ENCODE measurements at places on chromosomes 2 and 18.

DNA sequence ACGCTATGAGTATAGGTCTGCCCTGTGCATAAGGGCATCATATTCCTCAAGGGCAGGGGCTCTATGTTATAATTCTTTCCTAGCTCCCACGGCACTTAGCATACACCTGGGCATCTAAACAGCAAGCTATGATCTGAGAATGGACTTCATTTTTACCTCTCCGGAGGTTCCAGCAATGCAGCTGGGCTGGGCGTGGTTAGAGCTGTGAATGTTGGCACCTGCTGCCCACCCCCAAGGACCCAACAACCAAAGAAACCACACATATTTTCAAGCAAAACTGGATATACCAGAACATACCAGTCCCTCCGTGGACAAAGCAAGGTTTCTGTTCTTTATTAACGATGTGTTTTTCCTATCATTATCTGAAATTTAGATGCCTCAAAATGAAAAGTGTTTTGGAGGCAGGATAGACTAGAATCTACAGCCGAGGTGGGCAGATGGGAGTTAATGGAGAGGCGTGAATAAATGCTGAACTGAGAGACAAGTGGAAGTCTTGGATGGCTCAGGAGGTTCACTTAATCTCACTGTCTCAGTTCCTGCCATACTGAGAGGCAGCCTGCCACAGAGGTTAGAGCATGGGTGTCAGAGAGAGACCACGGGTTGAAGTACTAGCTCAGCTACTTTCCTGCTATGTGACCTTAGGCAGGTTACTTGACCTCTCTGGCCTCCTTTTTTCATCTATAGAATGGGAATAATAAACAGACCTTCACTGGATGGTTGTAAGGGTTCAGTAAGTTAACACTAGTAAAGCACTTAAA is 186.6 kb upstream of the SMAD2 start:
- DNase-seq, result no peak

- no peak for DNase-seq
Measured at GRCh38 chr2:223100061-223100511, 48.1 kb downstream of the KCNE4 start.

DNA sequence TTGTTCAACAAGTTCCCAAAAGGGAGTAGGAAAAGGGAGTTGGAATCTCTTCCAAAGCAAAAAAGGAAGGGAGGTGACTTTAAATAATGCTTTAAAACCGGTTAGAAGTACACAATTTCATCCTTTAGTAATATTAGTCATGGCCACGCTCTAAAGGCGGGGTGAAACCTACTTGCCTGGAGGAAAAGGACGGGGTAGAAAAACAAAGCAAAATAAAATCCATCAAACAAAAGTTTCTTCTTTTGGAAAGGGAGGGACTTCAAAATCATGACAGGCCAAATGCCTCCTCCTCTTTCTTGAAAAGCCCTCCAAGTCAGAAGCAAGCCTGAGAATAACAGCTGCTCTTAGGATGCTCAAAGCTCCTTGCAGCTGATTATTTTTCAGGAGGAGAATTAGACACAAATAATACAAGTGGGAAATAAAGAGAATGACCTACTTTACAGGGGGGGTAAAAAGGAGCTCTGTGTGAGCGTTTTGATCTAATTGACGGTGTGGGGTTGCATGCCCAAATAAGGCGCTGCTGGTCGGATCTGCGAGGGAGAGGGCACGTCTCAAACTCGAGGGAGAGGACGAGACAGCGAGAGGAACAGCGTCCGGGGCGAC is 1.8 kb upstream of the NPAS2 start:
- no peak for DNase-seq

DNA sequence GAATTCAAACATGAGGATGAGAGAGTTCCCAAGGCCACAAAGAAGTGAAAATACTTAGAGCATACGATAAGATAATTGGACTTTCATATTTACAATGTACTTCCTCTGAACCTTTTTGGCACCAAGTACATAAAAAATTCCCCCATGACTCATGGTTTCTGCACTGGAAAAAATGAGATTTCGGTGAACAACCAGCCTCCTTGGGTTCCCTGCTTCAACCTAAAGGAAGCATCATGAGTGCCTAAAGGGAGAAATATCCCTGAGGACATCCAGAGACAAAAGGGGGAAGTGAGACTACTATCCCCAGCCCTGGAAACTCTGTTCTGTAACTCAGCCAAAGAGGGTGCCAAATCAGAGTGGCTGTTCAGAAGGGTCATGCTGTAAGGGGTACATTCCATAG is 562.7 kb upstream of the SLC39A10 start:
- DNase-seq, result no peak

DNA sequence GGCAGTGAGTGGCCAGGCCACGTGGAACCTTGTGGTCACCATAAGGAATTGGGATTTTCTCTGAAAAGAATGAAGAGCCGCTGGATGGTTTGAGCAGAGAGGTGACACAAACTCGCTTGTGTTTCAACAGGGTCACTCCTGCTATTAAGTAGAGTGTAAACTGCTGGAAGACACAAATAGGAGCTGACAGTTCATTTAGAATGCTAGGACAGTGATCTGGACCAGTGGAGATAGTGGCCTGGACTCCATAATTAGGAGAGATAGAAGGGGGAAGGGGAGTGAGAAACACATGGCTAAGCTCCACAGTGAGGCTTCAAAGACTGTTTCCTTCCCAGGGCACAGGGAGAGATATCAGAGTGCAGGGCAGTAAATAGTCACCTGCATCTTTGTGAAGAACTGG is 381.1 kb upstream of the ST6GAL2 start:
- DNase-seq, result no peak

DNA sequence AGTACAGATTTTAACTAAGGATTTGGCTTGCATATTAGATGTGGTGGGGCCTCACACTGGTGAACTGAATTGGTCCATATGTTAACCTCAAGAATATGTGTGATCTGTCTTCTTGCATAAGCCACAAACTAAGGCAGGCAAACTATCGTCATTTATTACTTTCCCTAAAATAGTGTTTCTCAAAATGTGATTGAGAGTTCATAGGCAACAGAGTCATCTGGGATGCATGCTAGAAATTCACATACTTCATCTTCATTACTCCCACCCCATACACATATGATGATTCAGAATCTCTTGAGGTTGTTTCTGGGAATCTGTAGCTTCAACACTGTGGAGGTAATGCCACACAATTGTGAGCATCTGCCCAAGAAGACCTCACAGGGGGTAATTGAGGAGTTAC is 822.8 kb upstream of the CDH2 start:
- DNase-seq, result no peak

DNA sequence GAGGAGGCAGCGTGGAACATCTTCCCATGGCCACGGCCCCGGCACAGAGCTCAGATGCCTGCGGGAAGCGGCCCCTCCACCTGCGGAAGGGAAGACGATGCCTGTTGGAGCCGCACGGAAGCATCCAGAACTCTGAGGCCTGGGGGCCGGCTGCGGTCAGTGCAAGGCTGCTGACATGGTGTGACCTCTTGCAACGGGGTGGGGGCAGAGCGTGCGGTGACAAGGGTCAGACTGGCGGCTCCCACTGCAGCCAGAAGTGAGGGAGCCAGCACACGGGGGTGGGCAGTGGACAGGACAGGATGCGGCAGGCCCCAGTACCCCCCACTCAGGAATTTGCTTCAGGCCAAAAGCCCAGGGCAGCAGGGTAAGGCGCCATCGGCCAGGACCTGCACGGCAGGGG is 48.8 kb downstream of the SLC66A2 start:
- DNase-seq, result no peak
